ENCODE measurements at places on chromosomes 11 and 22.

DNA sequence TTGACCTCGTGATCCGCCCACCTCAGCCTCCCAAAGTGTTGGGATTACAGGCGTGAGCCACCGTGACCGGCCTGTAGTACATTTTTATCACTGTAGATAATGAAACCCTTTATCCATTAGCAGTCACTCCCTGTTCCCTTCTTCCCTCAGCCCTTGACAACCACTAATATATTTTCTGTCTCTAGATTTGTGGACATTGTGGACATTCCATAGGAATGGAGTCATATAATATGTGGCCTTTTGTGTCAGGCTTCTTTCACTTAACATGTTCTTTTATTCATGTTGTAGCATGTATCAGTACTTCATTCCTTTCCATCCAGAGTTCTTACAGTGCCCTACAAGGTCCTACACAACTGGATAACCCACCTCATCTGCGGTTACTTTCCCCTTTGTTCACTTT, 30.5 kb downstream of the RRM1 start:
- DNase-seq = peak; percentile 31
- peaks cover 57% of the 10 kb centered on the region for H3K36me3 ChIP-seq
- no peaks in the 10 kb centered on the region for H3K27me3 ChIP-seq
- no peak overlapping the region for H3K4me3 ChIP-seq

GRCh38 chr11:60844870-60845221, 2.9 kb downstream of the CCDC86 start:
- peak overlapping the region; percentile 97 for H3K4me3 ChIP-seq
- H3K36me3 ChIP-seq = peaks cover 6% of the 10 kb centered on the region
- H3K4me1 ChIP-seq = peaks cover 45% of the 10 kb centered on the region
- peaks cover 2% of the 10 kb centered on the region for H3K27me3 ChIP-seq
- no peak for DNase-seq

DNA sequence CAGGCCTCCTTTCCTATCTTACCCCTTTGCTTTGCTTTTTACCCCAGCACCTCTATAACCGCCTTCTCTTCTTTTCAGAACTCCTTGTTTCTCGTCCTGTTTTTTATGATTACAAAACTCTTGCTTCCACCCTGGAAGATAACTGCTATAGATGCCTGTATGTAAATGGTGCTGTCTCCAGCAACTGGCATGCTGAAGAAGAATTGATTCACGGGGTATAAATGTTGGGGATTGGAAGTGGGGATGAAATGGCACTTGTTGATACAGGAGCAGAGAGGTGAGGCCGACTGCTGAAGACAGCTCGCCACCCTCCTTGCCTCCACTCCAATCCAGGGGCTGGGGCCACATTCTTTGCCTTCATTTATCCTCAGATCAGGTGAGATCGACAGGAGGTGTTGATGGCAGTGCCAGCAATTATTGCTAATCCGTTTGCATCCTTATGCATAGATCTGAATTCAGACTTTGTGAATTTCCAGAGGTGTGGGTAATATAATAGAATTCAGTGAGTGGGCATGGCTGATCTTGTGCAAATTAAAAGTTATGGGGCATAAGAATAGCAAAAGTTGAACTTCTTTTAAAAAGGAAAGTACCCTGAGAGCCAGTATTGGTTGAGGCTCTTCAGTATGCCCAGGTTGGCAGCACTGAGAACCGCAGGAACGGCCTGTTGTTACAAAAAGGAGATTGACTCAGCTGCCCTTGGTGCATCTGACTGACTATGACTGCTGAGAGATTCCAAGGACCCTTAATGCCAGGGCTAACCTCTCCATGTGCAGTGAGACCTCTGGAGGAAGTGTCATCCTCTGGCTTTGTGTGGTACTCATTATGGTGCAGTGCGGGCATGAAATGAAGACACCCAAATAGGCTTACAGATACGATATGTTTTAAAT, 5.3 kb downstream of the NEAT1 start:
- H3K27ac ChIP-seq = peak overlapping the region; percentile 98
- peaks cover 99% of the 10 kb centered on the region for H3K27me3 ChIP-seq
- H3K36me3 ChIP-seq = peaks cover 76% of the 10 kb centered on the region
- H3K4me3 ChIP-seq = peak overlapping the region; percentile 99
- DNase-seq = peak; percentile 80

- no peaks in the 10 kb centered on the region for H3K36me3 ChIP-seq
- H3K27ac ChIP-seq = no peak overlapping the region
- no peak overlapping the region for H3K4me3 ChIP-seq
- H3K27me3 ChIP-seq = no peaks in the 10 kb centered on the region
- no peak for DNase-seq
Observed at GRCh38 chr22:49499433-49500075, 328.1 kb downstream of the BRD1 start.

DNA sequence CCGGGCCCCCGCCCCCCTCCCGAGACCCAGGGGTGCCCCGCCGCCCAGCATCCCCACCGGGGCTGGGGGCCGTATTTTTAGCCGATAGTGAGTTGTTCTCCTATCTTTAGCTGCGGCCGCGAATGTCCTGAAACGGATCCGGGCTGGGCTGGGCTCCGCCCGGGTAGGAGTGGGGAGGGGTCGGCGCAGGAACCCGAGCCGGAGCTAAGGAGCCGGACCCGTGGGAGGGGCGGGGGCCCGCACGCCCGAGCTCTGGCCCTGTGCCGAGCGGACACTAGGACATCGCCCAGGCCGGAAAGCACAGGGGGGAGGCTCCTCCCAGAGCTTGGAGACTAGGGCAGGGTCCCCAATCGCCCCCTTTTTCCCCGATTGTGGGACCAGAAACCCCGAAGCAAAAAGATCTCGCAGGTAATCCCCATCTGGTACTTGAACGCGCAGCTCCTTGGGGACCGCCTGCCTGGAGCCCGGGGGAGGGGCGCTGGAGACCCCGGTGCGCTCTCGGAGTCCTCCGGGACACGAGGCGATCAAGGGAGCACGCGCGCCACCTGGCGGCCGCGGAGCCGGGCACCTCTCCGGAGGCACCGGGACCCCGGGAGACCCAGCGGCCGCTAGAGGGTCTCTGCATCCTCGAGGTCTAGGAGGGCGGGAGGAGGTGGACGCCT, 669 bp downstream of the CDC42EP2 start:
- peak overlapping the region; percentile 97 for H3K4me3 ChIP-seq
- H3K4me1 ChIP-seq = peaks cover 48% of the 10 kb centered on the region
- DNase-seq = peak; percentile 45
- no peaks in the 10 kb centered on the region for H3K27me3 ChIP-seq
- H3K27ac ChIP-seq = peak overlapping the region; percentile 95

DNA sequence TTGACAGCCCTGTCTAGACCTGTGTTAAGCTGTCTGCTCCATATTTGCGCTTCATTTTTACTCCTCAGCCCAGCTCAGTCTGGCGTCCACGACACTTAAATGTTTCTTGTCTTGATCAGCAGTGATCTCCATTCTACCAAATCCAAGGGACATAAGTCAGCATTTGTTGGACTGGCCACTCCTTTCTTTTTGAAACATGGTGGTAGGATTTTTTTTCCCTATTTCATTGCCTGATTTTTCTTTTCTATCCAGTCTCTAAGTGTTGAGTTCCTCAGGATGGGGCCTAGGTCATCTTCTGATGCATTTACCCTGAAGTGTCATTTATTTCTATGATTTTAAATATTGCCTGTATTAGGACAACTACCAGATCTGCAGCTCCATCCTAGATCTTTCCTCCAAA, 873 bp downstream of the NCAPH2 start:
- peak overlapping the region; percentile 94 for H3K4me3 ChIP-seq
- peaks cover 12% of the 10 kb centered on the region for H3K4me1 ChIP-seq
- no peak for DNase-seq

DNA sequence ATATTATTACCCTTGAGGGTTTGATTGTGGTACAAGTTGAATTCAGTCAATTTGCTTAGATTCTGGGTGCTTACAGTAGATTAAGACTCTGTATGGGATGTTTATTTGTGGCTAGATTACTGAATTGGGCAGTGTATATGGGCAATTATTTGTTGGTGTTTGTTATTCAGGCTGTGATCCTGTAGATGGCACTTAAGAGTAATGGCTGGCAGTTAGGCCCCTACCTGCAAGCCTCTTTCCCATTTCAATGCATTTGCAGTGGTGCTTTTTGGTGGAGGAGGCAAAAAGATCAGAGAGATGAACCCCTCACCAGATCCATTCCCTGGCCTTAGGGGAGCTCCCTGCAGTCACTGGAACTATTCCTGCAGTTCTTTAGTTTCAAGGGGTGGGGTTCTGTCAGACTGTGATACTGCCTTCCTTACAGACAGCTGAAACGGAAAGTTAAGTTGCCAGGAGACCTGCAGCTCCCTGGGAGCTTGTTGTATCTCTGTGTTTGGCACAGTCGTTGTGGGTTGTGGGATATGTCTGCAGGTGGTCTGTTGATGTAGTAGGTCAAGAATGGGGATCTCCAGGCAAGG, 199.5 kb downstream of the AASDHPPT start:
- no peak overlapping the region for H3K4me3 ChIP-seq
- DNase-seq = no peak
- H3K27ac ChIP-seq = no peak overlapping the region

DNA sequence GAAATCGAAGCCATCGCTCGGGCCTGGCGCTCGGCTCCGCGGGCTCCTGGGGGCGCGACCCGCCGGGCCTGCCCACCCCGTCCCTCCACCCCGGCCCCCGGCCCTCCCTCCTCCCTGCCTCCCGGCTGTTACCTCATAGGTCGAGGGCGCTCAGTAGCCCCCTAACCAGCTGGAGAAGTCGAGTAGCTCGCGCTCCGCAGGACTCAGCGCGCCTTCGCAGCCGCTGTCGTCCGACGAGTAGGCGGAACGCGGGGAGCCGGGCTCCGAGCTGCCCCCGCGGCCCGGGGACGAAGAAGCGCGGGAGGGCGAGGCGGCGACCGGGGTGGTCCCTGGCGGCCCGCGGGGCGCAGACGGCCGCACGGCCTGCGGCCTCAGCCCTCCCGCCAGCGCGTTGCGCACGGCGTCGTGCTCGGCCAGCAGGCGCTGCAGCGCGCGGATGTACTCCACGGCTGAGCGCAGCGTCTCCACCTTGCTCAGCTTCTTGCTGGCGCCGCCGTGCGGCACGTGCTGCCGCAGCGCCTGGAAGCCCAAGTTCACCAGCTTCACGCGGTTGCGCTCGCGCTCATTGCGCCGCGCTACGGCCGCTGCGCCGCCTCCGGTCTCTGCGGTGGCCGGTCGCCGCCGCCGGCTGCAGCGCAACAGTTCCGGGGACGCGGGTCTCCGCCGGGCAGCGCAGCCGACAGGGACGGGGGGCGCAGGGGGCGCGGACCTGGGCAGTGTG, 627 bp downstream of the ASCL2 start:
- H3K27ac ChIP-seq = no peak overlapping the region
- peaks cover 31% of the 10 kb centered on the region for H3K27me3 ChIP-seq
- no peak overlapping the region for H3K4me3 ChIP-seq
- no peaks in the 10 kb centered on the region for H3K4me1 ChIP-seq
- DNase-seq = no peak

DNA sequence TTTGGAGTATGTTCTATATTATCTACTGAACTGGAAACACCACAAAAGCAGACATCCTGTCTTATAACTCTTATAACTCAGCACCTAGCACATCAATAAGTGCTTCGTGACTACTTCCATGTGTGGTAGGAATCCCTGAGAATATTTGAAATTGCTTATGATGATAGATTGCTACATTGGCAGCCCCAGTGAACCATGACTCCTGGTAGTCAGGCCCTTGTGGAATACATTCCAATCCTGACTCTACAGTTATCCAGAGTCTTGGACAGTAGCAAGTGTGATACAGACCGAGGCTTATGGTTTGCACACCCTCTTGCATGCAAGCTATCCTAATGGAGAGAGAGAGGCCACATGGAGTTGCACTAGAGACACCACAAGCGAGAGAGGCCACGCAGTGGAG, 59.5 kb upstream of the PHF21A start:
- DNase-seq = no peak
- no peak overlapping the region for H3K4me3 ChIP-seq
- H3K36me3 ChIP-seq = no peaks in the 10 kb centered on the region
- no peak overlapping the region for H3K27ac ChIP-seq

- DNase-seq = peak; percentile 82
- H3K4me1 ChIP-seq = peaks cover 65% of the 10 kb centered on the region
- peak overlapping the region; percentile 93 for H3K27ac ChIP-seq
- H3K36me3 ChIP-seq = no peaks in the 10 kb centered on the region
Observed at GRCh38 chr11:35541621-35542375, 16.4 kb upstream of the PAMR1 start.

GRCh38 chr11:130216591-130217132, 57.1 kb downstream of the ST14 start:
- H3K27me3 ChIP-seq = peaks cover 34% of the 10 kb centered on the region
- H3K27ac ChIP-seq = no peak overlapping the region
- no peak overlapping the region for H3K4me3 ChIP-seq
- H3K36me3 ChIP-seq = no peaks in the 10 kb centered on the region

DNA sequence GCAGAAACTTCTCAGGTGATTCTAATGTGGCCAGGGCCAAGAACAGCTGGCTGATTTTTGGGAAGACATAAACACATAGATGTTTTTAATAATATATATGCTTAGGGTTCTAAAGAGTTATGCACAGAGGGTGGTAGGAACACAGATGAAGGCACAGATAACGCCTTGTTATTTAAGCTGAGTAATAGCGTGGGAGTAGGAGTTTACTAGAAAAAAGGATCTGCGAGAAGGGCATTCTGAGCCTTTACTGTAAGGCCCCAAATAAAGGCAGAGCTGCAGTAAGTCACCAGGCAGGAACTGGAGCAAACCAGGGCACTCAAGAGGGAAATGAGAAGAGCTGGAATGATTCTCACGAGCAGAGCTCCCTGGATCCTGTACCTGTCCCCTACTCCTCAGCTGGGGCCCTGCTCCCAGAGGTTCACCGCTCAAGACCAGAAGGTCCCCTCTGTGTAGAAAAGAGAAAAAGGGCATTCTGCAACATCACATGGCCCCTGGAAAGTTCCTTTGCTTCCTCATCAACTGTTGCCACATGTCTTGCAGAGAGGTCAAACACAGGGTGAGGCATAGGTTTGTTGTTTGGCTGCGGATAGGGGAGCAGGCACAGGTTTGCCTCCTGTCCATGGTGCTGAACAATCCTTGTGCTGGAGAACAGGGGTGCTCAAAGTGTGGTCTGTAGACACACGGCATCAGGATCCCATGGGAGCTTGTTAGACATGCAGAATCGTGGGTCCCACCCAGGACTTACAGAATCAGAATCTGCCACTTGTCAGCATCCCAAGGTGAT, 125.7 kb downstream of the TENM4 start:
- no peaks in the 10 kb centered on the region for H3K36me3 ChIP-seq
- no peak for DNase-seq
- peaks cover 7% of the 10 kb centered on the region for H3K4me1 ChIP-seq
- no peaks in the 10 kb centered on the region for H3K27me3 ChIP-seq
- no peak overlapping the region for H3K4me3 ChIP-seq

- H3K4me1 ChIP-seq = peaks cover 19% of the 10 kb centered on the region
- no peak overlapping the region for H3K4me3 ChIP-seq
- no peak for DNase-seq
- no peak overlapping the region for H3K27ac ChIP-seq
- peaks cover 2% of the 10 kb centered on the region for H3K27me3 ChIP-seq
- no peaks in the 10 kb centered on the region for H3K36me3 ChIP-seq
Observed at GRCh38 chr22:19275919-19276600, 15.5 kb downstream of the CLTCL1 start.

- H3K27me3 ChIP-seq = no peaks in the 10 kb centered on the region
- no peak overlapping the region for H3K4me3 ChIP-seq
- DNase-seq = peak; percentile 5
Observed at GRCh38 chr11:107821199-107821927, 37.2 kb downstream of the SLC35F2 start.

- DNase-seq = peak; percentile 63
- no peaks in the 10 kb centered on the region for H3K36me3 ChIP-seq
- H3K27me3 ChIP-seq = no peaks in the 10 kb centered on the region
- peak overlapping the region; percentile 97 for H3K27ac ChIP-seq
- peak overlapping the region; percentile 76 for H3K4me3 ChIP-seq
- peaks cover 57% of the 10 kb centered on the region for H3K4me1 ChIP-seq
Observed at GRCh38 chr11:46272816-46273427, 4.5 kb upstream of the CREB3L1 start.

All from HFFc6 (cell line).